Left lung (tissue), 14 donors: ENCODE measurements at places on chromosomes 6 and 20.

- H3K27me3 ChIP-seq, result no peaks in the 10 kb centered on the region
- no peak for DNase-seq
- no peaks in the 10 kb centered on the region for H3K4me1 ChIP-seq
- no peak overlapping the region for H3K27ac ChIP-seq
These were observed 18.2 kb upstream of the SH3BGRL2 start for GRCh38 chr6:79612918-79613317.

GRCh38 chr20:58330687-58331086 is 21.2 kb downstream of the RAB22A start:
- no peaks in the 10 kb centered on the region for H3K36me3 ChIP-seq
- no peak overlapping the region for H3K4me3 ChIP-seq
- no peak overlapping the region for H3K27ac ChIP-seq
- H3K27me3 ChIP-seq, result no peaks in the 10 kb centered on the region
- DNase-seq, result peak; percentile 78

DNA sequence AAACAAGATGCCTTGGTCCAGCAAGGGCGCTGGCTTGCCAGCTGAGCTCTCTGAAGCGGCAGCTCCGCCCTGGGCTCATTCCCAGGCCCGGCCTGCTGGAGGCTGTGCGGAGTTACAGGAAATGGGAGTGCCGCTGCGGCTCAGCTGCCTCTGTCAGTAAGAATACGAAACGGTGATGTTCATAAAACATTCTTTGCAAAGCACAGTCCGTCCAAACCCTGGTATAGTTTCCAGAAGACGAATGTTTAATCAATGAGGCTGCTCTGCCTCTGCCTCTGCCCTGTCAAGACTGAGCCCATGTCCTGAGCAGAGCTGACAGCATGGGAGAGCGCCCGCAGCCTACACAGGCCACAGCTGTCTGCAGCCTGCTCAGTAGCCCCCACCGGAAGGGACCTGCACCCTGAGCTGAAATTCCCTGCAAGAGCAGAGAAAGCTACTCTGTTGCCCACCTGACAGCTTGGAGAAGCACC is 153.3 kb upstream of the SNX9 start:
- peak overlapping the region; percentile 46 for H3K27ac ChIP-seq
- H3K4me3 ChIP-seq, result no peak overlapping the region
- H3K4me1 ChIP-seq, result peaks cover 18% of the 10 kb centered on the region
- DNase-seq, result peak; percentile 83

GRCh38 chr6:90458353-90459224 is 128.3 kb downstream of the MAP3K7 start:
- H3K4me3 ChIP-seq, result no peak overlapping the region
- no peak overlapping the region for H3K27ac ChIP-seq
- H3K27me3 ChIP-seq, result no peaks in the 10 kb centered on the region
- no peaks in the 10 kb centered on the region for H3K36me3 ChIP-seq
- DNase-seq, result no peak

DNA sequence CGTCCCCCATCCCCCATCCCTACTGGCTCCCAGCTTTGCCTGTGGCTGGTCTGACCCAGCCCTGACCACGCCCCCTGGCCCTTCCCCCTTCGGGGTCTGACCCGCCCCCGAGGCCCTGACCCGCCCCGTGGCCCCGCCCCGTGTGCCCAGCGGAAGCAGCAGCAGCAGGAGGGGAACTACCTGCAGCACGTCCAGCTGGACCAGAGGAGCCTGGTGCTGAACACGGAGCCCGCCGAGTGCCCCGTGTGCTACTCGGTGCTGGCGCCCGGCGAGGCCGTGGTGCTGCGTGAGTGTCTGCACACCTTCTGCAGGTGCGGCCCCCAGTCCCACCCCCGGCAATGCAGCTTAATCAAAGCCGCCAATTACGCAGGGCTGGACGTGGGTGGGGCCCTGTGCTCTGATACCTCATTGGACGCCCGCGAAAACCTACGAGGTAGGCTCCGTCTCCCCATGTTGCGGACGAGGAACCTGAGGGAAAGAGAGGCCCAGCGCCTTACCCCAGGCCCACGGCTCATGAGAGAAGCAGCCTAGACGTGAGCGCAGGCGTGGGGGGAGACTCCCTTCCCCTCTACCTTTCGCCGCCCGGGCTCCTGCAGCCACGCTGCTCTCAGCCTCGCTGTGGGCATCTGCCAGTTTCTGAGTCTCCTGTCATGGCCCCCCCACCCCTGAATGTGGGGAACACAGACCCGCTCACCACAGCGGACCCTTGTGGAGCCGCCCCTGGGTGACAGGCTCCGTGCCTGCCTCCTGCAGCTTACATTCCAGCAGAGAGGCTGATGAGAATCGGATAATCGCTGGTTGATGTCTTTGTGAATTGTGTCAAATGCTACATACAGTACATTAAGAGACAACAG is 12.8 kb downstream of the RBCK1 start:
- H3K36me3 ChIP-seq, result peaks cover 87% of the 10 kb centered on the region
- no peak for DNase-seq
- H3K27me3 ChIP-seq, result no peaks in the 10 kb centered on the region
- H3K4me3 ChIP-seq, result no peak overlapping the region

- no peak for DNase-seq
- H3K27me3 ChIP-seq, result no peaks in the 10 kb centered on the region
- H3K36me3 ChIP-seq, result no peaks in the 10 kb centered on the region
- no peak overlapping the region for H3K4me3 ChIP-seq
- no peaks in the 10 kb centered on the region for H3K4me1 ChIP-seq
- no peak overlapping the region for H3K27ac ChIP-seq
These were observed 110.9 kb upstream of the AKAP12 start for GRCh38 chr6:151128763-151129370.

DNA sequence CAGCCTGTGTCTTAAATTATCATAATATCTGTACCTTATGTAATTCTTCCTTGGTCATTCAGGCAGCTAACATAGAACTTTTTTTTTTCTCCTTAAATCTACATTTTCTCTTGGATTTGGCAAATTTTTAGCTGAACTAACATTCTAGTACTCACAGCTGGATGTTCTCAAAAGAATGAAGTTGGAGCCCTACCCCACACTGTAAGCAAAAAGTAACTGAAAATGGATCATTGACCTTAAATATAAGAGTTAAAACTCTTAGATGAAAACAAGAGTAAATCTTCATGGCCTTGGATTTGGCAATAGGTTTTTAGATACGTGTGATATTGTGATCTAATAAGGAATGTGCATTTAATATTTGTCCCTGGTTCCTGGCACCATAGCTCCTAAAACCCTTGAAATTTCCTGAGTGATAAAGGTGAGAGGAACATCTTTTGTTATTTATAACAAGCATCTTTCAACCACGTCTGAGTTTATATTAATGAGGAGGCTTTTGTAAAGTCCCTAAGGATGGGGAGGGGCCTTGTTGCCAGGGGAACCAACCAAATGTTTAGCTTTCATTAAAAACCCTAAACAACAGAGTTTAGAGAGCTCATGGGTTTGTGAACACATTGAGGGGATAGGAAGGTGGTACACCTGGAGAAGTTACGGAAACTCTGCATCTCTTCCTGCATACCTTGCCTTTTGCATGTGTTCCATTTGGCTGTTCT is 106.1 kb upstream of the ADGRF4 start:
- DNase-seq, result peak; percentile 31
- H3K4me3 ChIP-seq, result no peak overlapping the region
- H3K4me1 ChIP-seq, result no peaks in the 10 kb centered on the region
- no peaks in the 10 kb centered on the region for H3K27me3 ChIP-seq
- H3K27ac ChIP-seq, result no peak overlapping the region

GRCh38 chr6:135506270-135506997 is 8.9 kb upstream of the AHI1 start:
- DNase-seq, result no peak
- no peaks in the 10 kb centered on the region for H3K27me3 ChIP-seq
- H3K27ac ChIP-seq, result no peak overlapping the region
- no peak overlapping the region for H3K4me3 ChIP-seq
- no peaks in the 10 kb centered on the region for H3K4me1 ChIP-seq
- no peaks in the 10 kb centered on the region for H3K36me3 ChIP-seq

GRCh38 chr6:144931172-144932035 is 646.3 kb downstream of the UTRN start:
- H3K4me3 ChIP-seq, result no peak overlapping the region
- H3K4me1 ChIP-seq, result no peaks in the 10 kb centered on the region
- no peaks in the 10 kb centered on the region for H3K36me3 ChIP-seq

- no peaks in the 10 kb centered on the region for H3K36me3 ChIP-seq
- H3K4me3 ChIP-seq, result no peak overlapping the region
- H3K27ac ChIP-seq, result peak overlapping the region; percentile 70
- no peaks in the 10 kb centered on the region for H3K27me3 ChIP-seq
- DNase-seq, result no peak
- H3K4me1 ChIP-seq, result peaks cover 16% of the 10 kb centered on the region
These were observed 139.8 kb downstream of the DTNBP1 start for GRCh38 chr6:15522856-15523529.

DNA sequence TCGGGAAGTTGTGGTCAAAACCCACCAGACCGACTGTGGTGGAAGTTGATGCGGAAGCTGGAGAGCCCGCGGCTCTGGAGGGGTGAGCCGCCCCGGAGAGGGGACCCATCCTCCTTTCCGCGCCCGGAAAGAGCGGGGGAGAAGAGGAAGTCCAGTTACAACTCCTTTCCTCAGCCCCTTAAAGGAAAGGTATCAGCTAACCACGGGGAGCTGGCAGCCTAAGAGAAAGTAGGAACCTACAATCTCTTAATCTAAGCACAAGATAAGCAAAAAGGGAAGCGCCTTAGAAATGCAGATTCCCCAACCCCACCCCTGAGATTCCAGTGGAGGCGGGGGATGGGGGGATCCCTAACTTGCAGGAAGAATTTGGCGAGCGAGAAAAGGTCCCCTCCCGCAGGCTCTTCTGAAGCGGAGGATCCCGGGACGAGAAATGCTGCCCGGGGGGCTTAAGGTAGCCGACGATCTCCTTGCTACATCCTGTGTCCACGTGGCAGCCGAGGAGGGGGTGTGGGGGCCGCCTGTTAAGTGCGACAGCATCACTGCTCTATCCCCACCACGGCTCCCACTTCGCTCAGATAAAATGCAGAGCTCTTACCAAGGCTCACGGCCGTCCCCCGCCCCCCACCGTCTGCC is 87.5 kb downstream of the ZFP64 start:
- H3K27me3 ChIP-seq, result peaks cover 30% of the 10 kb centered on the region
- no peak overlapping the region for H3K27ac ChIP-seq
- peak; percentile 18 for DNase-seq
- H3K4me3 ChIP-seq, result peak overlapping the region; percentile 24
- peaks cover 18% of the 10 kb centered on the region for H3K4me1 ChIP-seq

- no peaks in the 10 kb centered on the region for H3K27me3 ChIP-seq
- no peak for DNase-seq
- no peak overlapping the region for H3K27ac ChIP-seq
- no peak overlapping the region for H3K4me3 ChIP-seq
- H3K36me3 ChIP-seq, result no peaks in the 10 kb centered on the region
These were observed 40.4 kb downstream of the MDGA1 start for GRCh38 chr6:37657112-37657886.
